ENCODE measurements at places on chromosomes 4 and X. TPM values are rescaled to one million over a fixed set of nuclear protein-coding genes. Genes with fewer than 3 reads are reported as not detected.
A peak's percentile ranks its signal among the peaks of the same experiment; 100 is the strongest.

FGF13 gene
- total RNA-seq = not detected

FGF2 gene
- 1.5 TPM for total RNA-seq

AFP gene
- not detected for total RNA-seq

CA5B gene
- 52.1 TPM for total RNA-seq

DDX53 gene
- total RNA-seq = not detected

NPNT gene
- not detected for total RNA-seq

ASB9 gene
- total RNA-seq = not detected

FRAS1 gene
- total RNA-seq = not detected

DNA sequence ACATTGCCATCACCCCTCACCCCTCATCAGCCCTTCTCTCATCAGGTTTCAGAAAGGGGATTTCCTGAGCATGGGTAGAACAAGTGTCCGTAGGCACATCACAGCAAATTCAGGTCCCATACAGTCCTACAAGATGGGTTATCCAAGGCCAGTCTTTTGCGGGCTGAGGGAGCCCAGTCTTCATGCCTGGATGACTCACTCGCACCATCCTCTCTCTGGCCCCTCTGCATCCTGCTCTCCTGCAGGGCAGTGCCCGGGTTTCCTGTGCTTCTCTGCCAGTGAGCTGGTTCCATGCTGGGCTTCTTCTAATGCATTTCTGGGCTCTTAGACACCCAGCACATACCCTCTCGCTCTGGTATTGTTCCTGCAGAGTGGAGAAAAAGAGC lies 7.3 kb upstream of the INTS6L start:
- H3K4me3 ChIP-seq = no peak overlapping the region
- H3K27ac ChIP-seq = no peak overlapping the region
- H3K27me3 ChIP-seq = no peaks in the 10 kb centered on the region
- DNase-seq = no peak

GRCh38 chr4:26953366-26953765 lies 92.7 kb downstream of the STIM2 start:
- H3K27ac ChIP-seq = peak overlapping the region; percentile 16
- H3K36me3 ChIP-seq = peaks cover 6% of the 10 kb centered on the region

DNA sequence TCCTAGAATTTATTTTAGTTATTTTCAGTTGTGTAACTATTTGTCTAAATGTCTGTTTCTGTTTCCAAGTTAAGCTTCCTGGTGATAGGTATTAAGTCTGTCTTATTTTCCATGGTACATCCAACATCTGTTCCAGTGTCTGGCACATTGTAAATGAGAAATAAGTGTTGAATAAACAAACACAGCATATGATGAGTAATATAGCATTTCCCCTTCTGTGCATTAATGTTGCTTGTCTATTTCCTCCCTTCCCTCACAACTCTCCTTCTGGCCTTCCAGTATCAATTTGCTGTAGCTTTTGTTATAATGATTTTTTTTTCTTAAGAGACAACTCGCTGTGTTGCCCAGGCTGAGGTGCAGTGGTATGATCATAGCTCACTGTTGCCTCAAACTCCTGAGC lies 36.1 kb downstream of the COPS4 start:
- no peaks in the 10 kb centered on the region for H3K27me3 ChIP-seq
- no peak overlapping the region for H3K4me3 ChIP-seq
- peaks cover 32% of the 10 kb centered on the region for H3K36me3 ChIP-seq
- H3K27ac ChIP-seq = no peak overlapping the region
- no peak for DNase-seq

GRCh38 chr4:125276811-125277210 lies 37.9 kb upstream of the FAT4 start:
- H3K36me3 ChIP-seq = no peaks in the 10 kb centered on the region
- H3K4me1 ChIP-seq = no peaks in the 10 kb centered on the region
- no peak overlapping the region for H3K27ac ChIP-seq
- H3K4me3 ChIP-seq = no peak overlapping the region
- DNase-seq = no peak

DNA sequence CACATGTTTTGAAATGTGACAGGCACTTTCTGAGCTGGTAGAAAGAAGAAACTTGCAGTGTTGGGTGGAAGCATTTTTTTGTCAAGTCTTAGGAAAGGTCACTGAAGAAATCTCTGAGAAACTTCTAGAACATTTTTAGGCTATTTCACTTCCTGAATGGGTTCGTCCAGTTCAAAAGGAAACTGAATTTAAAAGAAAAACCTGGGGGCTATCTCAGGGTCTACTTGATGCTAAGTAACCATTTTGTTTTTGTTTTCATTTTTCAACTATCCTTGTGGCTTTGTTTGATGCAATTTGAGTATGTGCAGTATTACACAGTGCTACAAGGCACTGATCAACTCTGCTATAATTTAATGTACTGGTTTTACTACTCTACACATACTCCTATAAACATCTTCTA lies 34.0 kb upstream of the AMOT start:
- no peaks in the 10 kb centered on the region for H3K4me1 ChIP-seq
- no peaks in the 10 kb centered on the region for H3K36me3 ChIP-seq
- DNase-seq = no peak
- H3K4me3 ChIP-seq = no peak overlapping the region
- no peak overlapping the region for H3K27ac ChIP-seq

- peak within 1 kb of the TSS; percentile 62 for H3K4me3 ChIP-seq
- H3K27me3 ChIP-seq = no peaks in the 10 kb centered on the region
- H3K36me3 ChIP-seq = no peaks in the 10 kb centered on the region
- H3K27ac ChIP-seq = no peak within 1 kb of the TSS
- peaks cover 7% of the 10 kb centered on the region for H3K4me1 ChIP-seq
- no peak for DNase-seq
Observed at GRCh38 chrX:75784680-75785491, at the start of gene MAGEE2. Gene MAGEE2, minus strand, starts transcription at chrX:75785254. Its CDS starts 203 bp downstream, at chrX:75785051.

- no peaks in the 10 kb centered on the region for H3K4me1 ChIP-seq
- H3K36me3 ChIP-seq = no peaks in the 10 kb centered on the region
- H3K27me3 ChIP-seq = no peaks in the 10 kb centered on the region
- no peak for DNase-seq
Observed at GRCh38 chr4:162622664-162623063, 458.9 kb upstream of the FSTL5 start.

DNA sequence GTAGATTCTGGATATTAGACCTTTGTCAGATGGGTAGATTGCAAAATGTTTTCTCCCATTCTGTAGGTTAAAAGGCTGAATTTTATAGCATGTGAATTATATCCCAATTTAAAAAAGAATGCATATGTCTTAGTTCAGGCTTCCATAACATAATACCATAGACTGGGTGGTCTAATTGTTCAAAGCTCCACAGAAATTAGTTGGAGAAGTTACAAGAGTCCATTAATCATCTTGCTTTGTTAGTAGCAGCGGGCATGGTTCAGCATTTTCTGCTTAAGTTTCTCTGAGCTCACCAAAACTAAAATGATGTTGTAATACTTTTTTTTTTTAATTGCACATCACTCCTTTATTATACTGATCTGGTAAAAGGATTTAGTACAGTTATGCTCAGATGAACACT lies 1.8 kb downstream of the PGAM4 start:
- H3K36me3 ChIP-seq = no peaks in the 10 kb centered on the region
- DNase-seq = no peak
- H3K4me3 ChIP-seq = no peak overlapping the region

DNA sequence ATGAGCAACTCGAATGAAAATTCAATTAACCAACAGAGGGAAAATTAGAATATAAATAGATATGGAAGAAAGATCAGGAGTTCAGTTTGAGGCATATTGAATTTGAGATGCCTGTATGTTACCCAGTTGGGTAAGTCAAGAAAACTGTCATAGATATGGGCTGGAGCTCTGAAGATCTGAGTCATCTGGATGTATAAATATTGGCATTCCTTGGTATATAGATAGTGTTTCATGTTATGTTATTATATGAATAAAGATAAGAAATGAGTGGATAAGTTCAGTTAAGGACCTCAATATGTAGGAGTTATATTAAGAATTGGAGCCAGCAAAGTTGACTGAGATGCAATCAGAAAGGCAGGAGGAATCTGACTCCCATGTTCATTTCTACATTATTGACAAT lies 543.6 kb upstream of the SMIM31 start:
- H3K36me3 ChIP-seq = no peaks in the 10 kb centered on the region
- H3K27me3 ChIP-seq = no peaks in the 10 kb centered on the region
- no peak overlapping the region for H3K27ac ChIP-seq
- no peak overlapping the region for H3K4me3 ChIP-seq

- H3K27me3 ChIP-seq = no peaks in the 10 kb centered on the region
- H3K4me3 ChIP-seq = no peak overlapping the region
- H3K27ac ChIP-seq = no peak overlapping the region
- peaks cover 12% of the 10 kb centered on the region for H3K4me1 ChIP-seq
- no peak for DNase-seq
- H3K36me3 ChIP-seq = peaks cover 6% of the 10 kb centered on the region
Observed at GRCh38 chrX:39848900-39849299, 248.9 kb downstream of the BCOR start.

DNA sequence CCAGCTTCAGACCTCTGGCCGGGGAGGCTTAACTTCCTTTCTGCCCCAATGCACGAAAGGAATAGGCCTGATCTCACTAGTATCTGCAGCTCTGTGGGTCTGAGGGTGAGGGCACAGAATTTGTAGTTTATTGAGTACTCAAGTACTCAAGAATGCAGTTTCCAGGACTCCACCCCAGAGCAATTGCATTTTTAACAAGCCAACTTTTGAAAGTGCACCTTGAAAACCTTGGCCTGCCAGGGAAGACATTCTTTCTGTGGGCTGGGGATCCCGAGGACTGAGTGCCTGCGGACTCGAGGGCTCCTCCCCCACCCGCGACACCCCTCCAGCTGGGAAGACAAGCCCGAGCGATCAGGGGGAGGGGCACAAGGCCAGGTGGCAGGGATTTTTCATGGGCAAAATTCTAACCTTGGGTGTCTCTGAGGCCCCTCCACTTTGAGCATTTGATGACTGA lies 22.4 kb downstream of the RS1 start:
- peaks cover 2% of the 10 kb centered on the region for H3K4me1 ChIP-seq
- H3K27ac ChIP-seq = no peak overlapping the region
- DNase-seq = no peak
- no peaks in the 10 kb centered on the region for H3K36me3 ChIP-seq
- H3K27me3 ChIP-seq = no peaks in the 10 kb centered on the region
- no peak overlapping the region for H3K4me3 ChIP-seq

GRCh38 chr4:113781439-113782040 lies 20.0 kb upstream of the CAMK2D start:
- no peak for DNase-seq
- no peak overlapping the region for H3K27ac ChIP-seq
- H3K4me1 ChIP-seq = peaks cover 20% of the 10 kb centered on the region

- peak within 1 kb of the TSS; percentile 86 for H3K4me3 ChIP-seq
- peaks cover 26% of the 10 kb centered on the region for H3K4me1 ChIP-seq
- peak within 1 kb of the TSS; percentile 47 for H3K27ac ChIP-seq
- H3K27me3 ChIP-seq = peaks cover 4% of the 10 kb centered on the region
Observed at GRCh38 chr4:37686373-37687193, at the start of gene RELL1. Gene RELL1, minus strand, starts transcription at chr4:37686376. Its CDS starts 89 bp downstream, at chr4:37686287.

- no peak for DNase-seq
- H3K36me3 ChIP-seq = peaks cover 9% of the 10 kb centered on the region
- no peaks in the 10 kb centered on the region for H3K27me3 ChIP-seq
- peaks cover 37% of the 10 kb centered on the region for H3K4me1 ChIP-seq
- H3K27ac ChIP-seq = peak overlapping the region; percentile 54
Observed at GRCh38 chr4:153479101-153479500, 12.9 kb downstream of the TMEM131L start.

DNA sequence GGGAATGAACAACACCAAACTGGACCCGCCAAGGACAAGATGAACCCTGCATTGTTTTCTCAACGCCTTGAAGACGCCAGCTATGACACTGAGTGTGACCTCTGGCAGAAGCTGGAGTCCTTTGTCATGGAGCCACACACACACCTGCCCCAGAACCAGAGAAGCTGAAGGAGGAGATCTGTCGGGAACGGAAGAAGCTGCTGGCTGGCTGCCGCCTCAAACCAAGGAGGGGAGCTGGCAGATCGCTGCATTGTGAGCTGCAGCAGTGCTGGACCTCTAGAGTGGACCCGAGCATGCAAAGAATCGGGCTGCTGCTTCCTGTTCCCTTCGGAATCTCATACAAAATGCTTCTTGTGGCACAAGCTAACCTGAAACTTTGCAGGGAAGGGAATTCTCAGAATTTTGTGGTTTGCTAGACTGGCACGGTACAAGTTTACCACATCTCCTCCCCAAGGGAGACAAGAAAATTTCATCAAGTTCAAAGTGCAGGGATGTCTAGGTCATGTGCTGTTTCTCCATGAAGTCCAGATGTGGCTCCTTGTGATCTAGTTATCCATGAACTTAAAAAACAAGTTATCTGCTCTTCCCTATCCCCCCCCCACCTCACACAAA lies 23.4 kb upstream of the GLRB start:
- H3K36me3 ChIP-seq = no peaks in the 10 kb centered on the region
- H3K27ac ChIP-seq = no peak overlapping the region
- no peaks in the 10 kb centered on the region for H3K4me1 ChIP-seq
- no peak for DNase-seq
- H3K27me3 ChIP-seq = no peaks in the 10 kb centered on the region
- no peak overlapping the region for H3K4me3 ChIP-seq

- no peak overlapping the region for H3K4me3 ChIP-seq
- DNase-seq = no peak
- H3K27me3 ChIP-seq = no peaks in the 10 kb centered on the region
- no peaks in the 10 kb centered on the region for H3K4me1 ChIP-seq
- H3K36me3 ChIP-seq = no peaks in the 10 kb centered on the region
Observed at GRCh38 chr4:5750052-5750945, 39.3 kb downstream of the EVC start.

DNA sequence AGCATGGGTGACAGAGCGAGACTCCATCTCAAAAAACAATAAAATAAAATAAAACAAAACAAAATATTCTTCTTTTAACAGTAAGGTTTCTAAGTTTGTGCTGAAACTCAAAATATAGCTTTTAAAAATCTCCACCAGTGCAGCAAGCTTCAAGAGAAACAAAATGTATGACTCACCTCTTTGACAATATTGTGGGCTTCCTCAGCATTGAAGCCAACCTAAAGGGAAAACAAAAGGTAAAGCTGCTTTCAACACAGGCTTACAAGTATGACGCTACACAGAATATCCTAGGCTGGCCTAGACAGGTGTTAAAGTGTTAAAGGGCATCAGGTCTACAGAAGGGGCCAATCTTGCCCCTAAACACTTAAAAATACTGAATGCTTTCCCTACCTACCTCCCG lies 1.2 kb downstream of the DYNLT3 start:
- peaks cover under 1% of the 10 kb centered on the region for H3K36me3 ChIP-seq
- H3K27ac ChIP-seq = peak overlapping the region; percentile 48
- DNase-seq = no peak
- peak overlapping the region; percentile 69 for H3K4me3 ChIP-seq
- H3K27me3 ChIP-seq = peaks cover 6% of the 10 kb centered on the region
- H3K4me1 ChIP-seq = peaks cover 10% of the 10 kb centered on the region

DNA sequence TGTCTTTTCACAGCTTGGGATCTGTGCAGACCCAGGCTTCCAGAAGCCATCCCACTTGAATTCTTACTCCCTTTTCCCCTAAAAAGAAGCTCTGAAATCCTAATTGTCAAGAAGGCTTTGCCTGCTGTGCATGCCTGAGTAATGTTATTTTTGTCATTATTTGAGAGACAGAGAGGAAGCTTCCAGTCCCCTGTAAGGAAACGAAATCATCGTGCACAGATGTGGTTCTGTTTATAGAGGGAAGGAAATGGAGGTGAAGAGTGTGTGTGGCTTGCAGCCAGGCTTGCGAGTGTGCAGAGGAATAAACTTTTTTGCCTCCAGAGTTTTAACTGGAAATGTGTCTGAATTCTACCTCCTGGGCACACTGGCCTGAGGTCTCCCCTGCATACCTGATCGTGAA lies 70.2 kb downstream of the TBL1X start:
- peaks cover 6% of the 10 kb centered on the region for H3K36me3 ChIP-seq
- no peak for DNase-seq
- H3K27ac ChIP-seq = peak overlapping the region; percentile 7
- H3K27me3 ChIP-seq = no peaks in the 10 kb centered on the region

GRCh38 chr4:3721627-3722026 lies 44.6 kb upstream of the ADRA2C start:
- H3K36me3 ChIP-seq = peaks cover 7% of the 10 kb centered on the region
- H3K4me3 ChIP-seq = no peak overlapping the region
